ENCODE measurements at places on chromosomes 2 and 18.
A peak's percentile ranks its signal among the peaks of the same experiment; 100 is the strongest.

DNA sequence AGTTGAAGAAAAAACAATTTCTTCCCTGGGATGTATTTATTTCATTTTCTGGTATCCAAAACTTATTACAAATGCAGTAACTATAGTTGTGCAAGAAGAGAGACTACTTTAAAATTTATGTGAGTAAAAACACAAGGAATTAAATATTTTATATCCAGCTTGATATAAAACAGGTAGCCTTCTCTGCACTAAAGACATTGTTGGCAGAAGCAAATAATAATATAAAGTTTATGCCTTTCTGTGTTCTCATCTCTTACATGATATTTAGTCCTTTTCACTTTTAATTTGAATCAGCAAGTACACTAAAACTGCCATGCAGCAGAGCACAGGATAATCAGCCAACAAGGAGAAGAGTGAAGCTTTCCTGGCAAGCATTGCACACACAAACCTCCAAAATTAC, 352.7 kb downstream of the ARL6IP6 start:
- no peak for DNase-seq

GRCh38 chr2:222120933-222121332, 177.9 kb downstream of the PAX3 start:
- DNase-seq: no peak

DNA sequence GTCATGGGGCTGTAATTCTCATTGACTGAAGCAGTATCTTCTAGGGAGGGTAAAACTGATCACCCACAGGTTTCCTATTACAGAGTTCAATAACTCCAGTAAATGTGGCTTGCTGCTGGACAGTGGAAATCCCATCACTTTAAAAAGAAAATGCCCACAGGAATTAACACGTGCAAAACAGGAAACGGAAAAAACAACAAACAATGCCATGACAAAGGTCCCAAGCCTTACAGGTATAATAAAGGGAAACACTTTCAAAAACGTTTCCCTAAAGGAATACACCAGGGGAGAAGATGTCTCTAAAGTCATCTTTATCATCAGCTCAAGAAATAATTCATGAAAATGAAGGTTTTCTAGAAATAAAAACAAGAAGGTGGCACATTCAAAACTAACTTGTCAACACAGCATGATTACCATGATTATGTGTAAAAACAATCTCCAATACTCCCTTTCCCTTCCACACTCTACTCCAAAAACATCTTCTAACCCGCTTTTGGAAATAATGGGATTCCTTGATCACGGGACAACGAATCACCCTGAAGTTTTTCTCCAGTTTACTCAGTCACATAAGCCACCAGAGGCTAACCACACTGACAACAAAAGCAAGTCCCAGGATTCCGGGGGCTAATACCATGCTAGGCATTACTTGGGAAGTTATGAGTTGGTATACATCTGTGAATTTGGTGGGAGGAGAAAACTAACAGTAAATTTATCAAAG, 167.9 kb downstream of the TCF4 start:
- no peak for DNase-seq

- DNase-seq: no peak
Measured at GRCh38 chr2:3209258-3209657, 168.4 kb downstream of the EIPR1 start.

- DNase-seq: no peak
Measured at GRCh38 chr2:121350890-121351289, 65.9 kb upstream of the TFCP2L1 start.

GRCh38 chr18:22987547-22988189, 54.5 kb downstream of the RBBP8 start:
- no peak for DNase-seq

DNA sequence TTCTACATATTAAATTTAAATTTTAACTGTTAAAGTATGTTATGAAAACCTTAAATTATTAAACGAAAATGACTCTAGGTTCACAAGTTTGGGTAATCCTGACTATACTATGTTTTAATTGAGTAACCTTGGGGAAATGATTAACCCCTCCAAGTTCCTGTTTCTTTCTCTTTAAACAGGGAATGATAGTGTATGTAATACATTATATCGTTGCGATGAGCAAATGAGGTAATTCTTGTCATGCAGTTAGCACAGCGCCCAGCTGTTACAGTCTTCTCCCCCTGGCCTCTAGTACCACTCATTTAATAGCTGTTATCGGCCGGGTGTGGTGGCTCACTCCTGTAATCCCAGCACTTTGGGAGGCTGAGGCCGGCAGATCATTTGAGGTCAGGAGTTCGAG, 80.4 kb downstream of the MTA3 start:
- no peak for DNase-seq

GRCh38 chr2:66782780-66783361, 347.9 kb downstream of the MEIS1 start:
- no peak for DNase-seq

GRCh38 chr18:4276953-4277585, 178.0 kb downstream of the DLGAP1 start:
- DNase-seq: no peak

DNA sequence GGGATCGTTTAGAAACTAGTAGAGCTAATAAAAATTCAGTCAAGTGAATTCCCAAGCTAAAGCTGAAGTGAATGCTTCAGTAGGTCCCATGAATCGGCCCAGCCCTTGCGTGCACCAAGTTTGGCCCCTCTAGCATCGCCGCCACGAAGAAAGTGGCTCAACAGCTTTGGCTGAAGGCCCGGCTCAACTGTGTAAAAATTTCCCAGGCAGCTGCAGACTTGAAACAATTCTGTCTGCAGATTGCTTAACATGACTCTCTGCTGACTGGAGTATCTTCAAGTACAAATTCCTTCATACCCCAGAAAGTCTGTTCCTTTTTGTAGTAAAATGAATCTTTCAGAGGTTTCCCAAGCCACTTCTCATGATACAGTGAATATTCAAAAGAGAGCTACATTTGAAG, 32.7 kb downstream of the ALMS1 start:
- DNase-seq: no peak

DNA sequence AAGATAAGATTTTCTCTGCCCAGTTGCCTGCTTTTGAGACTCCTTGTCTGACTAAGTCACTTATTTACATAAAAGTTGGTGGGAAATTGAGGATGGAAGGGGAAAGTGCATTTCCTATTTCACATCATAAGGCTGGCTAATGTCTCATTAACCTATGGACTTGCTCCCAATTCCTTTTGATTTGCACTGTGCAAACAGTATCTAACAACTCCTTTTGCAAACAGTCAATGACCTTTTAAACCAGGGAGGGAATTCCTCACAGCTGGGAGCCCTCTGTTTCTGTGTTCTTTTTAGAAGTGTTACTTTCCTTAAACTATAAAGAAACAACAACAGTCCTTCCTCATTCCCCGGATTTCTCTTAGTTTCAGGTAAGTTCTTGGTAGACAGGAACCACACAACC, 272.8 kb downstream of the RND3 start:
- no peak for DNase-seq

DNA sequence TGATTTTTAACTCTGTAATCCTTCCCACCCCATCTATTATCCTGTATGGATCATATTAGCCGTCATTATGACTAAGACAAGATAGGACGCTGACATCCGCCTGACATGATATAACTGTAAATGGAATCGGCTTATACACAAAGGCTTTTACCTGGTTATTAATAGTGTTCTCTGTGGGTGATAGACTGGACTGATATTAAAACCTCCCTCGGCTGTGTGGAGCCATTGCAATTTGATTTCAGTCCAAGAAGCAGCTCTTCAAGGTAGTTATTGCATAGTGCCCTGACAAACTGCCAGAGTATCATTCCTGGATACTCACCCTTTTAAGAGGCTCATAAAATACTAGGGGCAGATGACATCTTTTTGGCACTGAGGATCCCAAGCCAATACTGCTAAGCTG, 226.1 kb upstream of the HNRNPA3 start:
- DNase-seq: no peak

GRCh38 chr2:27322301-27322765, 564 bp downstream of the MPV17 start:
- no peak for DNase-seq

GRCh38 chr2:10330700-10331026, 28.0 kb downstream of the HPCAL1 start:
- no peak for DNase-seq

DNA sequence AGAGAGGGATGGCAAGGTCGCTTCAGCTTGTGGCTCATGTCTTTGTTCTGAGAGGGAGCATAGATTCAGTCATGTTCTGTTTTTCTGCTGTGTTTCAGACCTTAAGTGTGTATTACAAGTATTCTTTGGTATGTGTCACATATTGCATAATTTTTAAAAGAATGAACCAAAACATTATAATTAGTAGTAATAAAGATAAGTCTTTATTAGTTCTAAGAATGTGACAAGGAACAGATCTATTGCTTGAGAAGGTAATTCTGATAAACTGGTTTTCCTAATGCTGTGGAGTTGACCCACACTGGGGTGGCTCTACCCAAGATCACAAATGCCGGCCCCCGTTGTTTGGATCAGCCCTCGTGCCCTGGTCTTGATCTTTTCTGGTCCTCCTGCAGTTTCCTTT, 124.3 kb upstream of the FOSL2 start:
- DNase-seq: no peak

- DNase-seq: no peak
Measured at GRCh38 chr2:26792720-26793119, 6.9 kb downstream of the CENPA start.

GRCh38 chr2:179592167-179592936, 269.1 kb downstream of the ZNF385B start:
- DNase-seq: no peak

GRCh38 chr2:32775954-32776353, 148.1 kb downstream of the TTC27 start:
- no peak for DNase-seq

GRCh38 chr2:212548455-212548819, 9.8 kb upstream of the ERBB4 start:
- no peak for DNase-seq

DNA sequence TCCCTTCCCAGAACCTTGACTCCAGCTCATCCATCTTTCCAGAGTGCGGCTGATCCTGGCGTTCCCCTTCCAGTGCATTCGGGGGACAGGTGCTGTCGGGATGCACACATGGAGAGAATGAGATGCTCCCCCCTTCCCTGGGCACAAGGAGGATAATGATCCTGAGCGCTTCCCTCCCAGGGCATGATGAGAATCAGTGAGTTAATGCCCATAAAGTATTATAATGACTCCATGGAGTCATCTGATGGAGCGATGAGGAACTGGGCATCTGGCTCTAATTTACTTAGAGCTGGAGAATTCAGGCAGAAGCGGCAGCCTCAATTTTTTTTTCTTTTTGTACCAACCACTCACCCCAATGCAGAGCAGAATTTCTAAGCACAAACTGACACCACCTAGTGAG, 79.6 kb upstream of the SKOR2 start:
- DNase-seq: no peak

- no peak for DNase-seq
Measured at GRCh38 chr18:59501920-59502273, 142.8 kb upstream of the LMAN1 start.

DNA sequence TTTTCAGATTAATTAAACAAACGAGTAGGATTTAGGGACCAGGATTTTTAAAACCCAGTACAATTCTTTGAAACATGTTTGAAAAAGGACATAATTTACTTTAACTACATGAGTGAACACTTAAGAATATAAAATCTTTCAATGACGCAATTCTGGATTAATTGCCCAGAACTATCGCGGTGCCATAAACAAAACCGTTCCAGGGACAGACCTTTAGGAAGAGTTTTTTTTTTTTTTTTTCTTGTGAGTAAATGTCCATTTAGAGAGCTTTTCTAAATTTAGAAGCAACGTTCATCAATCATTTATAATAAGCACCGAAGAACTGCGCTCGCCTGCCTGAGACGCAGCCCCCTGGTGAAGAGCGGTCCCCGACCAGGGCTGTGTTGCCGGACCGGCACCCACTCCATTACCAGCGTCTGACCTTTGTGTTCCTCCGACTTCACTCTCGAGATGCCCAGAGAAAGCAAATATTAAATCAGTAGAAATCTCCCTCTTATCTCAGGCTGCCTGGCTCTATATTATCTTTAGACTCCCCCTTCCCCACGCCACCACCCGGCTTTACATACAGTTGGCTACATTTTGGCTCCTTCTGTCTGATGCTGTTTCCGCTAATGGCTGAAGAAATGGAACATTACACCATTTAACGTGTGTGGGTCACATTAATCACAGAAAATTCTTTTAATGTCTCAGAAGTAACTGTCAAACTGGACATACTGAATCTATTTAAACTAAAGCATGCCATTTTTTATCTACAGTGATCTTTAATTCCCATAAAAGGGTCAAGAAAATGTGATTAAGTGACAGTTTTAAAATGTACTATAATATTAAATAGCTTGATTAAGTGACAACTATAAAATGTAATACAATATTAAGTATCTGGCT, 364.0 kb upstream of the MEIS1 start:
- no peak for DNase-seq

GRCh38 chr2:42001711-42002201, 46.1 kb upstream of the PKDCC start:
- no peak for DNase-seq

- no peak for DNase-seq
Measured at GRCh38 chr2:200021449-200022114, 66.2 kb downstream of the MAIP1 start.

DNA sequence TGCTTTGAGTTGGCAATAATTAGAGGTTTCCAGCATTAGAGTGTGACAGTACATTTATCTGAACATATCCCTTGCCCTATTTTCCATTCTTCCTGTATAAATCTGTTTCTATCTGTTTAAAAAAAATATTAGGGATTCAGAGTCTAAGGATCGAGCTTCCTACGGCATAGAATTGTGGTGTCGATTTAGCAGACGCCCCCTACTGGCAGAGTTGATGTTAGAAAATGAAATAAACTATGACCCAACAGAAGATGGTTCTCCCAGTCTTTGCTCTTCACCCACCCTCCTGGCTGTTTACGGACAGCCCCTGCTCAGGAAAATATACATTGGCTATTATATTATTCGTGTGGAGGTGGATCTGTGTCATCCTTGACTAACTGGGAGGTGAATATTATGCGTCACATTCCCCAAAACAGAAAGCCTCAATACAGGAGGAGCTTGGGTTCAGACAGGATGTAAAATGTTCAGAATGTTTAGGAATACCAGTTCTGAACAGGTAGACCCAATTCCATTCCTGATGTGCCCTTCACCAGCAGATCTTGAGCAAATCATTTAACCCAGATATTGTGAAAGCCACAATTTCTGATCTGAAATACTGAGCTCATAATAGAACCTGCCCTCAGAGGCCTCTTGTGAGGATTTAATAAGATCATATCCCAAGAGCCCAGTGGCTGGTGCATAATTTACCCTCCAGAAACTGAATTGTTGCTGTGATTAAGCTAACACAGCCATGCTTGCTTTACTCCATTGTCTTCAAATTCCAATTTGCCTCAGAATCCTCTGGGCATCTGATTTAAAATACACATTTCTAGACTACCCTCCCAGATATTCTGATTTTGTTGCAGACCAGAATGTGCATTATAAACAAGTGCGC, 10.8 kb upstream of the ERMN start:
- no peak for DNase-seq

- peak; percentile 22 for DNase-seq
Measured at GRCh38 chr2:108449410-108450130, 564 bp downstream of the GCC2 start.

DNA sequence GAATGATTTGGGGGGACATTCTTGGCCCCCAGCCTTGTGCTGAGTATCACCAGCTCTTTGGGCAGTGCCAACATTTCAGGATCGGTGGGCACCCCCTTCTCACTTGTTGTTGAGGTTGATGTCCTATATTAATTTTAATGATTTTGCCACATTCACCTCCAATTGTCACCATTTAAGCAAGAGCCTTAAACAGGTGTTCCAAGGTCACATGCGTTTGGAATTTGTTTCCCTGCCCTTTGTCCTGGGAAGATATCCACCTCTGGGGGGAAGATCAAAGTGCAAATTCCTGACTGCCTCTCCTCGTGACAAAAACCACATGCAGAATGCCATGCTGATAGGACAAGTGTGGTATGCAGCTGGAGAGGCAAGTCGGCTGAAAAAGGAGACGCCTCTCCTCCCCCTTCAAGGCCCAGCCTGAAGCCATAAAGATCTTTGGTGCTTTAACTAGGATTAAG, 72.5 kb upstream of the ID2 start:
- DNase-seq: no peak

Measured in GF-D8 (cell line).